ENCODE measurements at places on chromosomes 13 and 19. TPM values are rescaled to one million over a fixed set of nuclear protein-coding genes. Genes with fewer than 3 reads are reported as not detected.

Gene CYTH2
- total RNA-seq: 49.0 TPM

Gene GPR4
- not detected for total RNA-seq

Gene GGN
- total RNA-seq: 0.47 TPM

DNA sequence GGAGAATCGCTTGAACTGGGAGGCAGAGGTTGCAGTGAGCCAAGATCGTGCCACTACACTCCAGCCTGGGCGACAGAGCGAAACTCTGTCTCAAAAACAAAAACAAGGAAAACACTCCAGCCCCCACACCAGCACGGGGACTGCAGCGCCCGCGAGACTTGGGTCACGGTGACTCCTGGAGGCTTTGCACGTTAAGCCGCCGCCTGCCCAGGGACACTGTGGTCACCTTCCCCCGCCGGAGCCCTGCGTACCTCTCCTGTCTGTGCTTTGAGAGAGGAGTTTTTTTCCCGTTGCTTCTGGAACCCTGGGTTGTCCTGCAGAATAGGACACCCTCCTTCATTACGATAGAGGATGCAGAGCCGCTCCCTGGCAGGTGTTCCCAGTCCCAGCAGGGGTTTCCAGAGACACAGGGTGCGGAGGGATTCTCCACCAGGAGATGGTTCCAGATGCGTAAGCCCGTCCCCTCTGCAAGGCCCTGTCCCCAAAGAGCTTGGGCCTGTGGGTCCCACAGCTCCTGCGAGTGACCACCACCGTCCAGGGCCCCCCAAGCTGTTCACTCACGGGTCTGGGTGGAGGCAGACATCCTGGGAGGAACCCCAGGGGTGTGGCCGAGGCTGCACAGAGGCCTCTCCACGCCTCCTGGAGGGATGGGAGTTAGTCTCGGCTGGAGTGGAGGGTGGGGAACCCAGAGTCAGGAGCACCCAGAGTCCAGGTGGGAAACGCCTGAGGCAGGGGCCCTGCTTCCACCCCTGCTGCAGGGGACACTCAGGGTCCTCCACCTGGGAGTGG lies 42.8 kb upstream of the NDUFS7 start:
- DNase-seq: no peak
- no peaks in the 10 kb centered on the region for H3K4me1 ChIP-seq
- H3K4me3 ChIP-seq: no peak overlapping the region
- no peaks in the 10 kb centered on the region for H3K36me3 ChIP-seq
- H3K27me3 ChIP-seq: no peaks in the 10 kb centered on the region

DNA sequence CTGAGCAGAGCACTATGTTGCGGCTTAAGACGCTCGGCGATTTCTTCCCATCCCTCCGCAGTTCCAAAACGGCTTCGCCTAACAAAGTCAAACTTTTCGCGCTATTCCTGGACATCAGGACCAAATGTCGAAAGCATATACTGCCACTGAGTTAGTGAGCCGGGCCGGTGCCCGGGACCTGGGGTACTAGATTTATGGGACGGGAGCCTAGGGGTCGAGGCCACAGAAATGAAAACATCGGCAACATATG lies 699 bp downstream of the RCBTB2 start:
- peaks cover 13% of the 10 kb centered on the region for H3K4me1 ChIP-seq
- DNase-seq: peak; percentile 88
- no peaks in the 10 kb centered on the region for H3K27me3 ChIP-seq
- H3K27ac ChIP-seq: peak overlapping the region; percentile 91
- peak overlapping the region; percentile 64 for H3K4me3 ChIP-seq

DNA sequence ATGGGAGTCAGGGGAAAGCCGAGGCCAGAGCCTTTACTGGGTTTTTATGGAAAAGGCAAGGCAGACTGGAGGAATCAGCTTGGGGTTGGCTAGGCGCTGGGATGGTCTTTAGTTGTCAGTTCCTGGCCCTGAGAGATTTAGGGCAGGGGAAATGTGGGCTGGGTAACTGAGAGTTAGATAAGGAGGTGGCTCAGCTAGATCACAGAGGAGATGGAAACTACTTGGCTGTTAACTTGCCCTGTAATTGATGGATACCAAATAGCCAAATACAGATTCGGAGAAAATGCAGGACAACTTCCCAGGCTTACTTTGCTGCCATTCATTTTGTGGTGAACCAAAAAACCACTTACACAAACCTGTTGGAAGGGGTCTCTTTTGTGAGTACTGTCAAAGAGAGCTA lies 54.0 kb downstream of the LRCH1 start:
- no peak overlapping the region for H3K27ac ChIP-seq
- H3K4me3 ChIP-seq: no peak overlapping the region
- no peak for DNase-seq
- H3K27me3 ChIP-seq: no peaks in the 10 kb centered on the region
- H3K4me1 ChIP-seq: peaks cover 14% of the 10 kb centered on the region
- H3K36me3 ChIP-seq: no peaks in the 10 kb centered on the region

DNA sequence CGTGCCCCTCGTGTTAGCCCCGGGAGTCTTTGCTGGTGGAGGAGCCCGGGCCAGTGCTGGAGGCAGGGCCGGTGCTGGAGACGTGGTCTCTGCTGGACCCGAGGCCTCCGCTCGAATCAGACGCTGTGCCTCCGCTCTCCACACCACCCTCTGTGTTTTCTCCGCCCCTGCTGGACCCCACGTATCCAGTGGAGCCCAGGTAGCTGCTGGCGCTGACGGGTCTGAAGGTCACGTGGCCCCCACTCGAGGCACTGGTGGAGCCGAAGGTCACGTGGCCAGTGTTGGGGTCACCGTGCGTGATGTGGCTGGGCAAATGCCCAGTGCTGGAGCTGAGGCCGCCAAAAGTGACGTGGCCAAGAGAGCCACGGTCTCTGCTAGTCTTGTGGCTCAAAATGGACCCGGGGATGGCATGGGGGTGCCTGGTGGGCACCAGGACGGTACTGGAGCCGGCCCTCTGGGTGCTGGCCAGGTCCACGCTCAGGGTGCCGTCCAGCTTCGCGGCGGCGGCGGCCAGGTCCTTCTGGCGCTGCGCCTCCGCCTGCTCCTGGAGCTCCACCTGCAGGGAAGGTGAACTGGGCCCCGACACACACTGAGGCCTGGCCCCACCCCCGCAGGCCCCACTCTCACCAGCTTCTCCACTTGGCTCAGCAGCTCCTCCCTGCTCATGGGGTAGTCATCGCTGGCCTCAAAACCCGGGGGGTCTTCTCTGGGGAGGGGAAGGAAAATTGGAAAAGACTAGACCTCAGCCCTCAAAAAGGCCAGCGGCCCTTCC lies 27.3 kb downstream of the ZNF114 start:
- H3K27ac ChIP-seq: no peak overlapping the region
- peaks cover 6% of the 10 kb centered on the region for H3K4me1 ChIP-seq

GRCh38 chr19:5321851-5322681 lies 18.5 kb downstream of the PTPRS start:
- DNase-seq: no peak
- H3K4me3 ChIP-seq: no peak overlapping the region
- peaks cover 3% of the 10 kb centered on the region for H3K4me1 ChIP-seq
- H3K27me3 ChIP-seq: no peaks in the 10 kb centered on the region

DNA sequence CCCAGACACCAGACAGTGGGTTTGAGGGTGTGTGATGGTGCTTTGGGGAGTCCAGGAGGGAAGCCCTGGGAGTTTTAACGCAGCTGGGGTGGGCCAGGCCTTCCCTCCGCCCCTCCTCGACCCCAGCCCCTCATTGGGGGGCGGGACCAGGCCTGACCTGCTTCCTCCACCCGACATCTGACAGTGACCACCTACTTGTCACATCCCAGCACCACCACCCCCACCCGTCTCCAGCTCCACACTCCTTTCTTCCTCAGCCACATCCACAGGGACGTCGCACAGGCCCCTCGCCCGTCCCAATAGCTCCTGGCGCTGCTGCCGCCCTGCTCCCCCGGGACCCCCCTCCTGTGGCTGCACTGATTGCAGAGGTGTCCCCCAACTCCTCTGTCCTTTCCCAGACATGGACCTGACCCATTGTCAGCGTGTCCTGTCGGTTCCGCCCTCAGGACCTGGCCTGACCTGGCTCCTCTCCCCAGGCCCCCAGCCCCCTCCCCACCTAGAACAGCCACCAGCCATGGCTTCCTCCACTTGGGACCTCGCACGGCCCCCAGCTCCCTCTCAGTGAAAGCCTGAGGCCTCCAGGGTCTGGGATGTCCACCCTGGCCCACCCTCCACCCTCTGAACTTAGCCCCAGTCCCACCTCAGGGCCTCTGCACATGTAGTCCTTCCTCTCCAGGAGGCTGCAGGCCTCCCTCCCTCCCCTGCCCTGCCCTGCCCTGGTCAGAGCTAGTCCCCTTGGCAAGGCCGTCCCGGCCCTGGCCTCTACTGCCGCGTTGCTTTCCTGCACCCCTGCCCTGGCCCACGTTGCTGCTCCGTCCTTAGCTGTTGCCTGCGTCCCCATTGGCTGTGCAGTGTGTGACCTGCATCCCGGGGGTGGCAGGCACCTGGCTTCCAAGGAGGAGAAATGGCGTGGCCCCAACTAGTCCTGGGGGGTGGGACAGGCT lies 30.4 kb downstream of the COMP start:
- no peak overlapping the region for H3K27ac ChIP-seq
- no peak overlapping the region for H3K4me3 ChIP-seq
- no peaks in the 10 kb centered on the region for H3K27me3 ChIP-seq
- peaks cover 3% of the 10 kb centered on the region for H3K4me1 ChIP-seq
- H3K36me3 ChIP-seq: no peaks in the 10 kb centered on the region

GRCh38 chr13:102176846-102177245 lies 225.0 kb downstream of the FGF14 start:
- no peaks in the 10 kb centered on the region for H3K36me3 ChIP-seq
- no peak for DNase-seq
- no peak overlapping the region for H3K27ac ChIP-seq
- H3K27me3 ChIP-seq: no peaks in the 10 kb centered on the region
- H3K4me1 ChIP-seq: no peaks in the 10 kb centered on the region
- H3K4me3 ChIP-seq: no peak overlapping the region

- H3K27me3 ChIP-seq: no peaks in the 10 kb centered on the region
- H3K4me3 ChIP-seq: no peak overlapping the region
- no peaks in the 10 kb centered on the region for H3K36me3 ChIP-seq
- no peaks in the 10 kb centered on the region for H3K4me1 ChIP-seq
- DNase-seq: no peak
Measured at GRCh38 chr13:90797335-90797734, 550.2 kb upstream of the MIR17HG start.

DNA sequence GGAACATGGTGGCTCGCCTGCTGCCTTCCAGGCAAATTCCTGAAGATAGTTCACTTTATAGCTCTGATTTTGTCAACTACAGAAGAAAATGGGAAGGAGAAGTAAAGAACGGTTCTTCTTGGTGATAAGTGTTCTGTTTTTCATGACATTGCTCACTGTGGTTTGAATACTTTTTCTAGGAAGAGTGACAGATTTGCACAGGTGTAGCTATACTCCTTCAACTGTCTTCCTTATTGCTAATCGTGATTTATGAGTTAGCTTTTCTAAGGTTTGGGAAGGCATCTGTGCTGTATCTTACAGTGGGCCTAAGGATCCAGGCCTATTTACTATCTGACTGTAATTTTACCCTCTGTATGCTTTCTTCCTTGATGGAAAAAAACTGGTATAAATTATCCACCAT lies 405.6 kb downstream of the NDFIP2 start:
- no peaks in the 10 kb centered on the region for H3K36me3 ChIP-seq
- H3K27me3 ChIP-seq: no peaks in the 10 kb centered on the region
- DNase-seq: no peak
- no peak overlapping the region for H3K27ac ChIP-seq
- H3K4me1 ChIP-seq: no peaks in the 10 kb centered on the region

- no peak overlapping the region for H3K4me3 ChIP-seq
- H3K36me3 ChIP-seq: no peaks in the 10 kb centered on the region
- no peak overlapping the region for H3K27ac ChIP-seq
- no peak for DNase-seq
Measured at GRCh38 chr13:39859898-39860297, 204.4 kb downstream of the COG6 start.

DNA sequence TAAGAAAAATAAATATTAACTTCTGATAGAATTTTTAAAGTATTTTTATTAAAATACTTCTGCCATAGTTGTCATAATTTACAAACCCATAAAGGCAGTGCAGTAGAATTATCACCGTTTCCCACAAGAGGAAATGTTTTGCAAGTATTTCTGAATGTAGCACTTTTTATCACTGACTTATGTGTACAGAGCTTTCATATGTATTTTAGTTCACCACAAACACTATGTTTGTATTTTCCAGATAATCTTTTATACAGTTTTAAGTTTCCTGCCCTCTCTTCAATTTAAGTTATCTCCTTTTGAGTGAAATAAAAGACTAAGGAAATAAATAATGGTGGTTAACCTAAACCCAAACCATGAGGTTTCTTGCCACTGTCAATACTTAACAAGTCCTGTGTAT lies 24.2 kb downstream of the MIPEP start:
- no peaks in the 10 kb centered on the region for H3K36me3 ChIP-seq
- H3K27me3 ChIP-seq: no peaks in the 10 kb centered on the region
- DNase-seq: no peak
- H3K4me3 ChIP-seq: no peak overlapping the region

Gene ZIM2
- not detected for total RNA-seq

Gene SUGT1
- total RNA-seq: 49.8 TPM

Gene COX7A1
- total RNA-seq: not detected

DNA sequence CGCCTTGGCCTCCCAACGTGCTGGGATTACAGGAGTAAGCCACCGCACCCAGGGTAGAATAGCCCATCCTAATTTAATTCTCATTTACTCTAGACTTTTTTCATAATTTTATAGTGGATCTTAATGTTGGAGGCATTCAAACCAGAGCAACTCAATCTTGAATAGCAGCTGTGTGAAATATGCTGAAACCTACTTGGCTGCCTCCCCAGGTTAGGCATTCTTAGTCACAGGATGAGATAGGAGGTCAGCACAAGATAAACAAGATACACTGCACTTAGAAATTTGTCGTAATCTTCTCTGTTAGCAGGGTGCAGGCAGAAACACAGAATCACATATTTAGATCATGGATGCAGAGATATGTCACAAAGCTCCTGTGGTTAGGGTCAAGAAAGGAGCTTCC lies 2.7 kb upstream of the ZNF43 start:
- H3K36me3 ChIP-seq: peaks cover 4% of the 10 kb centered on the region
- H3K4me3 ChIP-seq: no peak overlapping the region
- no peak overlapping the region for H3K27ac ChIP-seq
- no peaks in the 10 kb centered on the region for H3K27me3 ChIP-seq
- H3K4me1 ChIP-seq: no peaks in the 10 kb centered on the region
- no peak for DNase-seq

DNA sequence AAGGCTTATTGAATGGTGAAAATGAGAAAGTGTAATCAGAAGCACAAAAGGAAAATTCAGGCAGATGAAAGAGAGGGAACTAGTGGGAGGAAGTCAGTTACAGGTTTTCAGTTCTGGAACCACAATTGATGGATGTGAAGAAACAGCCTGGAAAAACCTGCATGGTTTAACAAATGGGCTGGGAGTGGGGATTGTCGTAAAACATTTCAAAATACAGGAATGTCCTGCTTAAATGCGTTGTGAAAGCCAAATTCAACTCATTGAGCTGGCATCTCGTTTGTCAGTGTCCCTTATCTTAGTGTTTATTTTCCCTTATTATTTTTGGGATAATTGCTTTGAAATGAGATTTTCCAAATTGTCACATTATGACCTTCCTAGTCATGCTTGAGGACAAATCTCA lies 106.5 kb upstream of the RFC3 start:
- H3K36me3 ChIP-seq: no peaks in the 10 kb centered on the region
- no peak overlapping the region for H3K4me3 ChIP-seq
- H3K27ac ChIP-seq: no peak overlapping the region
- DNase-seq: no peak
- no peaks in the 10 kb centered on the region for H3K4me1 ChIP-seq

Gene TUBA3C
- total RNA-seq: not detected

GRCh38 chr19:34489175-34489574 lies 7.6 kb downstream of the WTIP start:
- H3K27ac ChIP-seq: no peak overlapping the region
- no peaks in the 10 kb centered on the region for H3K4me1 ChIP-seq
- peaks cover 53% of the 10 kb centered on the region for H3K36me3 ChIP-seq
- H3K4me3 ChIP-seq: no peak overlapping the region
- no peak for DNase-seq

Data from SJSA1 (cell line).